B cell (primary cell): ENCODE measurements at places on chromosomes 7 and 10. TPM values are rescaled to one million over a fixed set of nuclear protein-coding genes. Genes with fewer than 3 reads are reported as not detected.

GRCh38 chr7:7562736-7563135, 3.9 kb upstream of the MIOS start:
- no peaks in the 10 kb centered on the region for H3K36me3 ChIP-seq
- no peak overlapping the region for H3K27ac ChIP-seq
- H3K27me3 ChIP-seq: no peaks in the 10 kb centered on the region
- DNase-seq: no peak
- H3K4me1 ChIP-seq: peaks cover 12% of the 10 kb centered on the region

SFMBT2 gene
- total RNA-seq: 24.0 and 26.5 TPM in 2 replicates

STAG3 gene
- total RNA-seq: 22.0 and 24.8 TPM in 2 replicates

GRCh38 chr10:52269233-52269632, 44.8 kb upstream of the DKK1 start:
- no peak overlapping the region for H3K4me3 ChIP-seq
- no peaks in the 10 kb centered on the region for H3K36me3 ChIP-seq
- no peaks in the 10 kb centered on the region for H3K4me1 ChIP-seq
- no peak for DNase-seq
- H3K27me3 ChIP-seq: no peaks in the 10 kb centered on the region

DNA sequence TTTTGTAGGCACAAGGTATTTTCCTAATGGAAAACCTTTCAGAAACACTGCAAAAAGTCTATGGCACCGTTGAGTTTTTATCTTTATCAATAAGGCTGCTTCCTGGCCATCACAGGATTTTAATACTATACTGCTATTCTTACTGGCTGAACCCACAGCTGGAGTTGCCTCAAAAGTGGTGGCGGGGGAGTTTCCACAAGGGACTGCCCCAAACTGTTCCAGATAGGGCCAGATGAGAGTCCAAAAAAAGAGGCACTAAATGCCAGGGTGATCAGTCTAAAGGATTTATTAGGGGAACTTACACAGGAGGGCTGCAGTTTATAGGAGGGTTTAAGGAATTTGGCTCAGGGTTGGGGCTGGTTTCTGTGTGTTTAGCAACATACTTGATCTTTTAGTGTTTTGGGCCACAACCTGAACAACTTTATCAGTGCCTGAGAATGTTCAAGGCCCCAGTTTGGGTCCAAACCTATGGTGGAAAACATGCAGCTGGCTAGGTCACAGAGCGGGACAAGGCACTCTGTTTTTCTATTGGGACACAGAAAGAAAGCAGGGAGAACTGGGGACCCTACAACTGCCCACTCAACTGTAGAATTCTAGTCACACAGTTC, 41.4 kb downstream of the STAM start:
- H3K36me3 ChIP-seq: peaks cover 10% of the 10 kb centered on the region
- peaks cover 14% of the 10 kb centered on the region for H3K4me1 ChIP-seq
- H3K27me3 ChIP-seq: no peaks in the 10 kb centered on the region
- H3K4me3 ChIP-seq: no peak overlapping the region
- no peak overlapping the region for H3K27ac ChIP-seq

DNA sequence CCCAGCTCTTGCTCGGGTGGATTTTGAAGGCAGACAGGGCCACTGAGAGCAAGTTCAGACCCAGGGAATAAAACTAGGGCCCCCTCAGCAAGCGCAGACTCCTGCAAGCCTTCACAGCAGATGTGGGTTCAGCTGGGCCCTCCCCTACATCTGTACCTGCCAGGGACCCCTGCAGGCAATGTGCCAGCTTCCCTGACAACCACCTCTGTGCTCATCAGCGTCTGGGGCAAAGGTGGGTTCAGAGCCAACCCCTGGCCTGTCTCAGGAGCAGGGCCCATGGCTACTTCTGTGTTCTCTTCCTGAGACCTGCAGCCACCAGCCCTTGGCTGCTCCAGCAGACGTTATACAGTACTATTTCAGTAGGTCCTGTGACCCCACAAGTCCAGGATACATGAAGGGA, 189.5 kb downstream of the DIP2C start:
- H3K27ac ChIP-seq: no peak overlapping the region
- H3K4me3 ChIP-seq: no peak overlapping the region
- H3K36me3 ChIP-seq: no peaks in the 10 kb centered on the region
- no peaks in the 10 kb centered on the region for H3K4me1 ChIP-seq
- DNase-seq: no peak
- peaks cover under 1% of the 10 kb centered on the region for H3K27me3 ChIP-seq

SPDYE6 gene
- not detected in 2 replicates for total RNA-seq

HOXA3 gene
- not detected in 2 replicates for total RNA-seq

DNA sequence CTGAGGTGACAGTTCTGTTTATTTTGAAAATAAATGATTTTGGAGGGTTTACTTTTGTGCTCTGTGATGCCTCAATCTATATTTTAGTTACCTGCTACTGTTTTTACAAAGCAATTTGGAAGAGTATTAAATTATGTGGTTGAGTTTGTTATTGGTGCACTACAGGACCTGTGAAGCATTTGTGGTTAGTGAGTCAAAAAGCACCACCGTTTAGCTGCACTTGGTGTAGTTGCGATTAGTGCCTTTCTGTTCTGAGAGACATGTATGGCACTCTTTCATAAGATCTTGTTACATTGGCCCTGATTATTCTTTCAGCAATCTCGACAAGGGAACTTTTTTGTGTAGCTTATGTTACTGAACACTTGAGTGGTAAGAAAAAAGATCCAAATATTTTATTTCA, 132.2 kb downstream of the BBS9 start:
- no peaks in the 10 kb centered on the region for H3K27me3 ChIP-seq
- no peaks in the 10 kb centered on the region for H3K36me3 ChIP-seq
- no peak overlapping the region for H3K27ac ChIP-seq
- H3K4me3 ChIP-seq: no peak overlapping the region
- no peaks in the 10 kb centered on the region for H3K4me1 ChIP-seq

HDAC9 gene
- 64.8 and 67.7 TPM in 2 replicates for total RNA-seq

- no peak overlapping the region for H3K4me3 ChIP-seq
- H3K4me1 ChIP-seq: no peaks in the 10 kb centered on the region
- no peaks in the 10 kb centered on the region for H3K36me3 ChIP-seq
- no peaks in the 10 kb centered on the region for H3K27me3 ChIP-seq
Measured at GRCh38 chr7:130418306-130418705, 22.5 kb downstream of the CEP41 start.

- H3K36me3 ChIP-seq: no peaks in the 10 kb centered on the region
- H3K4me3 ChIP-seq: no peak overlapping the region
- no peaks in the 10 kb centered on the region for H3K27me3 ChIP-seq
- peaks cover 11% of the 10 kb centered on the region for H3K4me1 ChIP-seq
- H3K27ac ChIP-seq: no peak overlapping the region
Measured at GRCh38 chr10:127942811-127943210, 35.9 kb downstream of the PTPRE start.

GRCh38 chr10:132879408-132880127, 62.8 kb downstream of the CFAP46 start:
- H3K27ac ChIP-seq: no peak overlapping the region
- H3K4me1 ChIP-seq: no peaks in the 10 kb centered on the region
- H3K4me3 ChIP-seq: no peak overlapping the region
- H3K27me3 ChIP-seq: peaks cover 4% of the 10 kb centered on the region

GRCh38 chr10:133384071-133384470, 5.0 kb downstream of the PAOX start:
- peaks cover 37% of the 10 kb centered on the region for H3K4me1 ChIP-seq
- no peak overlapping the region for H3K4me3 ChIP-seq
- no peak overlapping the region for H3K27ac ChIP-seq
- H3K36me3 ChIP-seq: peaks cover 32% of the 10 kb centered on the region

TMEM270 gene
- total RNA-seq: not detected in 2 replicates

DNA sequence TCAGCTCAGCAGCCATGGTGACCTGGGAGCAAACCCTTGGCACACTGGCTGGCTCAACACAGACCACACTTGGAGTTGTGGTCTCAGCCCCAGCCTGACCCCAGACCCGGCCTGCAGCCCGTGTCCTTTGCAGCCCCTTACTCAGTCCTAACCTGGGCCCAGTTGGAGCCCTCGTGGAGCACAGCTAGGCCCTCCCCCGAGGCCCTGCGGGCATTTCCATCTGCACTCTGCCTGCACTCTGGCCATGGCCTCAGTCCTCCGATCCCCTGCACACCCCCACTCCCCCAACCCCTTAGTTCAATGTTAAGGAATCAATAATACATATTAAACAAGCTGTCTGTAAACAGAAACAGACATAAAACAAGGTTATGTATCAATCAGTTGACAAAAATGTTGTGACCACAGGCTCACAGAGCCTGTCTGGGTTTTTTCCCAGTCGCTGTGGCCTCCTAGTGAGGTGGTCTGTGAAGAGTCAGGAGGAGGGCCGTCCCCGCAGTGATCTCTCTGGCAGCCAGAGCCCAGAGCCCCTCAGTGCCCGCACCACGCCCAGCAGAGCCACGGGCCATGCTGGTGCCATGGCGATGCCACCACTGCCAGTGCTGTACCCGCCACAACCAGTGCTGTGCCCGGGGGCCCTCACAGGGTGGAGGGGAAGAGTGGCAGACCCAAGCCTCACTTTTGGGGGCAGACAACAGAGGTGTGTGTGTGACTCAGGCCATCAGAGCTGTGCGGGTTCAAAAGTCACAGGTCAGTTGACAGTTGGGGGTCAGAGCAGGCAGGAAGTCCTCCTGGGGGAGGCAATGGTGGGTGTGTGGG, 25.5 kb downstream of the GHRHR start:
- no peak overlapping the region for H3K27ac ChIP-seq
- no peaks in the 10 kb centered on the region for H3K27me3 ChIP-seq
- no peaks in the 10 kb centered on the region for H3K36me3 ChIP-seq
- H3K4me1 ChIP-seq: no peaks in the 10 kb centered on the region

DNA sequence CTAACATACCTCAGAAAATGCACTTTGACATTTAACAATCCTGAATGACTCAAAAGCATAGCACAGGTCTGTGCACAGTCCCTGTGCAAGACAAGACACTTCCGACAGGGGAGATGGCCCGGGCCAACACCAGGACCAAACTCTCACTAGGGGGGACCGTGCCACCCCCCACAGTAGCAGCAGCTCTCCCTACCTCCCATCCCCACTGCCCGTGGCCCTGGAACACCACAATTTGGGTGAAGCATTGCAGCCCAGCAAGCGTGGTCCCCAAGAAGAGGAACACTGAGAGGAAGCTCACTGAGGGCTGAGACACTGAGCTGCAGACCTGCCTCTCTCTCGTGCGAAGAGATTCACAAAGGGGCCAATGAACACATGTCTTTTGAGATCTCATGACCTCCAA, 26.0 kb downstream of the PTPRN2 start:
- no peaks in the 10 kb centered on the region for H3K4me1 ChIP-seq
- no peaks in the 10 kb centered on the region for H3K36me3 ChIP-seq
- peaks cover 3% of the 10 kb centered on the region for H3K27me3 ChIP-seq

DNA sequence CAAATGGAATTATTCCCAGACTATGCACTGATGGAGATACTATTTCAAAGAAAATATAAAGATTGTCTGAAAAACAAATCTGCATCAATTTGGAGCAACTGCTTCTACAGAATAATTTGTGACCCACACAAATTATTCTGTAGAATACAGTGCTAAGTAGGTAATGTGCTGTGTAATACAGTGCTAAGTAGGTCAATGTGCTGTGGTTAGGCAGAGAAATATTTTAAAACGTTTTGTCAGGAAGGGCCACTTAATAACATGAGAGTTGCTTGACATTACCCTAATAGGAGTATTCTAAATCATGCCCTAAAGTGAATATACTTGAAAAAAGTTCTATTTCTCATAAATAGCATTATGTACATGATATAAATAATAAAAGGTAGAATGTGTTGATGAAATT, 116.5 kb upstream of the KCND2 start:
- no peak overlapping the region for H3K27ac ChIP-seq
- no peaks in the 10 kb centered on the region for H3K36me3 ChIP-seq
- H3K27me3 ChIP-seq: no peaks in the 10 kb centered on the region
- no peak overlapping the region for H3K4me3 ChIP-seq
- H3K4me1 ChIP-seq: no peaks in the 10 kb centered on the region
- no peak for DNase-seq

DNA sequence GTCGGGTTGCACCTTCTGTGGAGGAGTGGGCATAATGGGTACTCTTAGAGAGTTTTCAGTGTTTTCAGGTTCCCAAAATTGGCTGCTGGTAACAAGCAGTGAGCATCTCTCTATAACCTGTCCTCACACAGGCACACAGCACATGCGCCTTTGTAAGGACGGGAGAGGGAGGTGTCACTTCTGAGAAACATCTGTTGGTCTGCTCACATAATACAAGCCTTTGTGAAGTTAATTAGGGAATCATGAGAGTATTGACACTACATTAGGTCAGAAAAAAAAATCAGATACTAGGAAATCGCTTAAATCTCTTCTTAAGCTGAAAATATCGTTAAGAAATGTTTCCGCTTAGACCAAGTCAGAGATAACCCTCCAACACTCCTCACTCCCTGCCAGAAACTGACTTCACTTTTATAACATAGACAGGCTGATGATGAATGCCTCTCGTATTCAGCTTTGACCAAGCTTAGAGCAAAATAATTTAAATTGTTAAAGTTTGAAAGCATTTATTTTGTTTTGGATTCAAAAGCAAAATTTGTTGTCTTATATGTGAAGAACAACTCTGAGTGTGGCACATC, 769.7 kb downstream of the TNS3 start:
- H3K27me3 ChIP-seq: no peaks in the 10 kb centered on the region
- no peak for DNase-seq
- no peaks in the 10 kb centered on the region for H3K36me3 ChIP-seq

- no peak overlapping the region for H3K27ac ChIP-seq
- H3K4me3 ChIP-seq: peak overlapping the region; percentile 88
- no peaks in the 10 kb centered on the region for H3K36me3 ChIP-seq
Measured at GRCh38 chr7:23598296-23598695, 1.1 kb downstream of the CCDC126 start.

- no peak overlapping the region for H3K27ac ChIP-seq
- no peaks in the 10 kb centered on the region for H3K27me3 ChIP-seq
- H3K4me3 ChIP-seq: no peak overlapping the region
- no peaks in the 10 kb centered on the region for H3K4me1 ChIP-seq
- H3K36me3 ChIP-seq: no peaks in the 10 kb centered on the region
- DNase-seq: no peak
Measured at GRCh38 chr7:74438327-74438726, 15.4 kb upstream of the GTF2IRD1 start.

TACC2 gene
- total RNA-seq: not detected in 2 replicates

ATP5F1C gene
- total RNA-seq: 110 and 114 TPM in 2 replicates

DNA sequence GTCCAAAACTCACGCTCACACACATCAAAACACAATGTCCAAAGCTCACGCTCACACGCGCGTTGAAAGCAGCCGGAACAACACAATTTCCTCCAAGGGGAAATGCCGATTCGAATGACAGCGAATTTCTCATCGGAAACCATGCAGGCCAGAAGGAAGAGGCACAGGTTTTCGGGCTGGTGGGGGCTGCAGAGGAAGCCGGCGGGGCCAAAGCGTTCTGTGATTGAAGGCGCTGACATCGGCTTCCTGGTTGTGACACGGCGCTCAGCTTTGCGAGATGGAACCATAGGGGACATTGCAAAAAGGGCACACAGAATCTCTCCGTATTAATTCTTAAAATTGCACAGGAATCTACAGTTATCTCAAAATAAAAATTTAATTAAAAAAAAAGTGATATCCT, 61.3 kb downstream of the FOXL3 start:
- H3K4me1 ChIP-seq: peaks cover 9% of the 10 kb centered on the region
- peak; percentile 30 for DNase-seq
- H3K27ac ChIP-seq: peak overlapping the region; percentile 31

DNA sequence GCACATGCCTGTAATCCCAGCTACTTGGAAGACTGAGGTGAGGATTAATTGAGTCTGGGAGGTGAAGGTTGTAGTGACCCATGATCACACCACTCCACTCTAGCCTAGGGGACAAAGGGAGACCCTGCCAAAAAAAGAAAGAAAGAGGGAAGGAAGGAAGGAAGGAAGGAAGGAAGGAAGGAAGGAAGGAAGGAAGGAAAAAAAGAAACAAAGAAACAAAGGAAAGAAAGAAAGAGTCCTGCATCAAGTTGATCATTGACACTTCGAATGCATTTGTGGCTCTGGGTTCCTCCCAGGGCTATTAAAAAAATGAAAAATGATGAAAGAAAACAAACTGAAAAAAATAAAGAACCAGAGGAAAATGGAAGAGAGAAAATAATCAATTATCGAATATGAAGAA, 3.9 kb upstream of the PRRT4 start:
- H3K4me3 ChIP-seq: no peak overlapping the region
- H3K36me3 ChIP-seq: no peaks in the 10 kb centered on the region
- H3K27me3 ChIP-seq: no peaks in the 10 kb centered on the region
- H3K4me1 ChIP-seq: peaks cover 15% of the 10 kb centered on the region
- DNase-seq: no peak
